ENCODE measurements at places on chromosomes 6 and 20.

DNA sequence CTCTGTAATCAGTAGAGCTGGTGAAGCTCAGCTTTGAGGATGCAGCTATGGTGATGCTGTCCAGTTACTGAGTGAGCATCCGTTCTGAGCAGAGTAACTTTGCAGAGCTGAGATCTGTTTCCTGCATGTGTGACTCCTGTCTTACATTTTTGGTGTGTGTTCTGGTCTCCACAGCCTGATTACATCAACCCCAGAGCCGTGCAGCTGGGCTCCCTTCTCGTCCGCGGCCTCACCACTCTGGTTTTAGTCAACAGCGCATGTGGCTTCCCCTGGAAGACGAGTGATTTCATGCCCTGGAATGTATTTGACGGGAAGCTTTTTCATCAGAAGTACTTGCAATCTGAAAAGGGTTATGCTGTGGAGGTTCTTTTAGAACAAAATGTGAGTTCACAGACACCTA lies 81.6 kb downstream of the FAM120B start:
- no peak for DNase-seq

DNA sequence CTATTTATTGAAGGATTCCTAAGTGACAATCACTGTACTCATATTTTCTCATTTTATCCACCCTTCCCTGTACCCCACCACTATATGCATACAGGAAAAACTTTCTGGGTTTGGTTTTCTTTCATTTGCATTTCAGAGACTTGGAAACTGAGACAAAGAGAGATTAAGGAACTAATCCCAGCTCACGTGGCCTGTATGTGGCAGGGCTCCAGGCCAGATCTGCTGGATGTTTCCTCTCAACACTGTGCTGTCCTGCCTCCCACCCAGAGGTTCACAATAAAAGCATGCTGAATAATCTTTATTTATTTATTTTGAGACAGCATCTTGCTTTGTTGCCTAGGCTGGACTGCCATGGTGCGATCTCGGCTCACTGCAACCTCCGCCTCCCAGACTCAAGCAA lies 50.2 kb downstream of the CEP162 start:
- no peak for DNase-seq

DNA sequence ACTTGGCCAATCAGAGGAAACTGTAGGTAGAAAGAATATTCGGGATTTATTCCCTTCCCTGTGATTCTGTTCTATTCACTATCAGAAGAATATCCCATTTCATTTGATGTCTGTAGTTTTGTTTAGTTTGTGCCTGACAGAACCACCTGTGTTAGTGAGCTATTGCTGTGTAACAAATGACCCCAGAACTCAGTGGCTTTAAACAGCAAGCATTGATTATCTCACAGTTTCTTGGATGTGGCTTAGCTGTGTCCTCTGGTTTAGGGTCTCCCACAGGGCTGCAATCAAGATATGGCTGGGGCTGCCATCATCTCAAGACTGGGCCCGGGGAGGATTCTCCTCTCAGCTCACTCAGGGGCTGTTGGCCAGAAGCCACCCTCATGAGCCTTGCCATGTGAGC lies 143.7 kb downstream of the ZDHHC14 start:
- no peak for DNase-seq

DNA sequence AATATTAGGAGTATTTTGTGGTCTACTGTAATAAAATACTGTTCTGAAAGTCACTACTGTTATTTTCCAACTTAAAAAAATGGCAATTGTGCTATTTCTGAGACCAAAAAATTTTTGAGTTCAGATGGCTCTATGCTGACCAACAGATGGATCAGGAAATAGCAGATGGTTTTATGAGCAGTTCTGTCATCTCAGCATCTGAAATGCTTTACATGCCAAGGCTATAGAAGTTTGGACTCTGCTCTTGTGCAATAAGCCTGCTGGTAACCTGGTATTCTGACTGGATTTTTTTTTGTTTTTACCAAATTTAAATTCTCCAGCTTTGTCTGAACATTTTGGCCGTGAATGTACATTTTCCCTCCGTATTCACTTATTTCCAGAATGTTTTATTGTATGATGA lies 1127.5 kb downstream of the GRIK2 start:
- no peak for DNase-seq

DNA sequence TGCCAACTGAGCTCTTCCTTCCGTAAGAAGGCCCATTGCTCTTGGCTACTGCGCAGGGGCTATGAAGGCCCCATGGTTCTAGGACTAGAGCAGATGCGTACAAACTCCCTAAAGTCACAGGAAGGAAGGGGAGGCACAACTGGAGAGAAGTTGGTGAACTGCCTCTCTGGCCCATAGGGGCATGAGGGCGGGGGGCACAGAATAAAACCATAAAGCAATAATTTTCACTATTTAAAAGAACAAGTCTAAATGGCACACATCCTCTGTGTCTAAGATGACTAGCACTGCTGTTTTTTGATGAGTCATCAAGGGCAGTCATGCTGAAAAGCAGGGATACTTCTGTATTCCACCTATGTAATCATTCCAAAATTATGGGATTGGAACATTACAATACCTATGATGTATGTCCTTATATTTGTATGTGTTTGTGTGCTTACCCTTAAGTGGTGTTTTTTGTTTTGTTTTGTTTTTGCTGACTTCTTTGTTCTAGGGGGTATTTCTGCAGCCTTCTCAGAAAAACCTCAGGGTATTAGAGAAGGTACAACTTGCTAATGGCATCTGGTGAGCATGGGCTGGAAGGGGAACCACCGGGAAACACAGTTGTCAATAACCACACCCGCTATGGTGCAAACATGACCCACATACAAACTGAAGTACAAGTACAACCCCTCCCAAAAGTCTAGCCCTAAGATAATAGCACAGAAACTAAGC lies 36.9 kb downstream of the B4GALT5 start:
- DNase-seq, result no peak

DNA sequence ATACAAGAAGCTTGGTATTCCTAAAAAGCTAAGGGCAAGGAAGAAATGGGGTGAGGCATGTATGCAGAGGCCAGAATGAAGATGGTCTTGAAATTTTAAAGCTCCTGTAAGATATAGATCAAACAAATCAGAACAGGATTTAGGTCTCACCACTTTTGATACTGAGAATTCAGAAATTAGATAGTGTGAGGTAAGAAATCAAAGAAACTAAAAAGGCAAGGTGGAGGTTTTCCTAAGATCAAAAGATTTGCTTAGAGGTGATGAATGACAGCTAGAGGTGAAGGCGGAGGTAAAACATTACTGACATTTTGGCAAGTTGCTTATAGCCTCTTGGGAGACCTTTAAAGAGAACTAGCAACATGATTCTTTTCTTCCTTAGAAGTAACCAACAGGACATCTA lies 225.2 kb upstream of the SGK1 start:
- DNase-seq, result no peak

GRCh38 chr6:12028213-12028612 lies 16.1 kb downstream of the HIVEP1 start:
- DNase-seq, result no peak

GRCh38 chr6:79762370-79762769 lies 131.2 kb downstream of the SH3BGRL2 start:
- no peak for DNase-seq

DNA sequence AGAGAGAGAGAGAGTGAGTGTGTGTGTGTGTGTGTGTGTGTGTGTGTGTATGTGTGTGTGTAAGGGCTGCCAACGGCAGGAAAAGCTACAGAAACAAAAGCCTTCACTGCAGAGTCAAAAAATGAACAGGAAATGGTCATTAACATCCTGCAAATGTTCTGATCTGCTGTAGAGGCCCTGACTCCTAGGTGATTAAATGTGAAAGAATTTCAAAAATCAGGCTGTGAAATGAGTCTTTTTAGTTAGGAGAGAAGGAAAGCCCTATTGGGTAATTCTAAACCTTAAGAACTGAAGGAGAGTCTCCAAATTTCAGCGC lies 166.5 kb upstream of the MYLIP start:
- no peak for DNase-seq

- no peak for DNase-seq
Observed at GRCh38 chr6:90294614-90294988, 2.0 kb downstream of the BACH2 start.

DNA sequence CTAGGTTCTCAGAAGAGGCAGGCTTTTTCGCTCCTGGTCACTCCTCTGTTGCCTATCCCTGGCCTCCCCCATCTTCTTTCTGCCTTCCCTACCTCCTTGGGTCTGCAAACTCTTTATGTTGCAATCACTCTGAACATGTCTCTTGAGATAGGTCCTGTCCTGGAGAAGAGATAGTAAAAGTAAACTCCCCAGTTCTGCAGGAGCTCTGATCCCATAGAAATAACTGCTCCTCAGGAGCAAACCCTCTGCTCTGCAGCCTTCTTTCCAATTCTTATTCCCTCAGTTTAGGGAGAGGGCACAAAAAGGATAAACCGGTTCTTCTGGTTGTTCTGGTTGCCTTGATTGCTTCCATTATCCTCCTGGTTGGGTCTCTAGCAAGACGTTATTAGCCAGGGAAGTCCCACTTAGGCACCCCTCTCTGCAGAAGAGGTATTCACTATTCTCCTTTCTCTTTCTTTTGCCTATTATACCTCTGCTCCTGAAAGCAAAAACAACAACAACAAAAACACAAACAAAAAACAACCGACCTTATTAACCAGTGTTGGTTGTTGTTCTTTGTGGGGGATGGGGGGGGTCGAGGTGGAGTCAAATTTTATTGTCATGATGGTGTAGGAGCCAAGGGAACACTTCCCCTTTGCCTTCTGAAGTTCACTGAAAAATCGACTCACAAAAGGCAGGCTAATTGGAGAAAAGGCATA lies 973 bp downstream of the TRIM38 start:
- no peak for DNase-seq

- no peak for DNase-seq
Observed at GRCh38 chr6:15355683-15356099, 109.8 kb downstream of the JARID2 start.

GRCh38 chr6:30508890-30509736 lies 19.8 kb downstream of the HLA-E start:
- DNase-seq, result no peak

GRCh38 chr20:59184880-59185447 lies 21.3 kb downstream of the ZNF831 start:
- DNase-seq, result peak; percentile 76

DNA sequence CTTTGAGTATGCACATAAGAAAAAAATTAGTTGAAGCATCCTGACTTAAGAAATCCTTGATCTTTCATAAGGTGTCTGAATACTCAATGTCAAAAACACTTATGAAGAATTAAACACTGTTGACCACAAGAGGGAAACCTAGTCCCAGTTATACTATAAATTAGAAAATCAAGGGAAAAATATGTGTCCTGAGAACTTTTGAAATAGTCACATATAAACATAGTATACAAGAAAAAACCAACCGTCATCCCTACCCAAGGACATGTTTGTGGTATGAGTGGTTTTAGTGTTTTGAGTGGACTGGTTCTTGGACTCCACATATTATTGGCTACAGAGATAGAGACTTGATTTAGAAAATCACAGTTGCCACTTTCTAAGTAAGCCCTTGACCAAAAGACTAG lies 7.6 kb upstream of the HLA-DRA start:
- no peak for DNase-seq

DNA sequence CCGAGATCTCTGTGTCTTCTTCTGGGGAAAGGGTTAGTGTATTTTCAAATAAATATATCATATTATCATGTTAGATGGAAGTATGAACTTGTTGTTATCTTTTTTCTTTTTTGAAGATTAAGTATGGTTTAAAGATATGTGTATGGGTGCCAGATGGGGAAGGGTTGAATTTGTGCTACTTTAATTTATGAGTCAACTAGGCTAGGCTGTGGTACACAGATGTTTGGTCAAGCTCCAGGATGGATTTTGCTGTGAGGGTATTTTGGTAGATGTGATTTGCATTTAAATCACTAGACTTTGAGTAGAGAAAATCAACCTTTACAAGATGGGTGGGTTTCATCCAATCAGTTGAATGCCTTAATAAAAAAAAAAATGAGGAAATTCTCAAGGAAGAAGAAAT lies 886.6 kb upstream of the ADGRB3 start:
- DNase-seq, result no peak

DNA sequence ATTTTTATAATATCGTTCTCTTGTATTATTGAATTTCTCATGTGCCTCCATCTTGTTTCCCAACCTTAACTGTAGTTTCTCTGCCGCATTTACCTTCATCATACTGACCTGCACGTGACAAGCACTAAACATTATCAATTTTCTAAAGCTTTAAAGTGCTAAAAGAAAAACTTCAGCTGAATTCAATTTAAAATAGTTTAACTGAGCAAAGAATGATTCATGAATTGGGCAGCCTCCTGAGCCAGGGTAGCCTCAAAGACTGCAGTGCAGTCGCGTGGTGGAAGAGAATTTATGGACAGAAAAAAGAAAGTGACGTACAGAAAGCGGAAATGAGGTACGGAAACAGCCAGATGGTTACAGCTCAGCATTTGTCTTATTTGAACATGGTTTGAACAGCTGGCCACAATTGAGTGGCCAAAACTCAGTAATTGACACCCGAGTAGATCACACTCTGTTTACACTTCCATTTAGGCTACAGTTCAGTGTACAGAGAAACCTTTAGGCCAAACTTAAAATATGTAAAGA lies 4.2 kb upstream of the ZDHHC14 start:
- DNase-seq, result no peak

DNA sequence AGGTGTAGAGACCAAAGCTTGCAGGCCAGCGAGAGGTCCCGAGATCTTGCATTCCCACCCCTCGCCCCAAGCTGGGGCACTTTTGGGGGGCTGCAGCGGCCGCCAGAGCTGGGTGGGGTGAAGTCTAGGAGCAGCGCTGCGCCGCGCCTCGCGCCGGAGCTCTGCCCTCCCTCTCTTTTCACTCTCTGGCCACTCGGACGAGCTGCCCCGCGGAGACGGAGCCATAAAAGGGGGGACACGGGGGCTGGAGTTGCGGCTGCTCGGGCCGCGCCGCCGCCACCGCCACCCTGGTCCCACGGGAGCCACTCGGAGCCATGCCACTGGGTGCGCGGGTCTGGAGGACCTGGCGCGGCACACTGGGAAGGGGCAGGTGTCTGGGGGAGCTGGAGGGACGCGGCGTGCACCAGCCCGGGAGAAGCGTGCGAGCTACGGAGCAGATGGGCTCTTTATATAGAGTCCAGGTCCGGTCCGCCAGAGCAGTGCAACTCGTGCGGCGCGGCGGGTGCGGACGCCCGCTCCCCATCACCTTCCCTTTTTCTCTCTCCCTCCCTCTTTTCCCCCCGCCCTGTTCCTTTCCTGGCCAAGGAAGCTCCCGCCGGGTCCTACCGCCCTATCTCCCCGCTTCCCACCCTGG lies 687 bp upstream of the HTR1B start:
- DNase-seq, result peak; percentile 57

DNA sequence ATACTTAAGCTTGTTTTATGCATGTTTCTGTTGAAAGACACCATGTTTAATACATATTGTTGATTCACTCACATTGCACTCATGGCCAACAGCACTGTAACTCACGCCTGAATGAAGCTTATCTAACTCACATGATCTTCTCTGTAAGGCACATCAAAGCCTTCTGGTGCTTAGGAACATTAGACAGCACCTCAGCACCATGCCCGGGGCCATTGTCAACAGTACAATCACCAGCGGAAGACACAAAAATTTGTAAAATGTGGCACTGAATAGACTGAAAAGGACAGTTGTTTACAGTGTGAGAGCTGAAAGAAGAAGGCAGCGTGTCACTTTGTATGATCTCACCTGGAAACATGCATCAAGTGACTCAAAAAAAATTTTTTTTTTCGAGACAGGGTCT lies 8.9 kb upstream of the TCF15 start:
- no peak for DNase-seq
